ENCODE measurements at places on chromosomes 6 and 20.

DNA sequence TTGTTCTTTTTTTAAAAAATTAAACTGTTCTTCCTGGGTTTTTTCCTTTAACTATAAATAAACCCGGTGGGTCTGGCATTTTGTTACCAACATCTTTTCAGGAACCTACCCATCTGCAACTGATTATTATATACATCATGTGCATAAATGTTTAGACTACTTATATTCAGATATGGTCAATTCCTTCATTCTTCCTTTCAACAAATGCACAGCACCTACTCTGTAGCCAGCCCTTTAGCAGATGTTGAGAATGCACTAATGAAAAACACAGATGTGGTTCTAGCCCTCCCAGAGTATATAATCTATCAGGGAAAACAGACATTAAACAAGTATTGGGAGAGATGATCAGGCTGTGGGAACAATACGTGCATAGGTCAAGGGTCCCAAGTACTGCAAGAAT, 237.1 kb downstream of the UST start:
- no peak for DNase-seq

- no peak for DNase-seq
Observed at GRCh38 chr6:143200167-143200770, 139.6 kb downstream of the AIG1 start.

DNA sequence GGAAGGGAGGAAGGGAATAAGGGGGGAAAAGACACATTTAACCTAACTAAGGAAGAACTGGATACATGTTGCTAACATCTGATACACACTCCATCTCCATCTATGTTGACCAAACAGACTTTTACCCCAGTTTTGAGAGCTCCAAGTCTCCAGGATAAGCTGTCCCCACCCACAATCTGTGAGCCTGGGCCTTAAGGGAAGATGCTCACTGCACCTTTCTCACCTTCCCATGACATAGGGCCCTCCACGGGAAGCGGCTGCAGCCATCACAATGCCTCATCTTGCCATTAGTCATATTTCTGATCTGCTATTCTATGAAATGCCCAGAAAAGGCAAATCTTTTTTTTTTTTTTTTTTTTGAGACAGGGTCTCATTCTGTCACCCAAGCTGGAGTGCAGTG, 126.6 kb upstream of the SALL4 start:
- DNase-seq, result no peak

GRCh38 chr20:39638731-39639130, 676.6 kb downstream of the DHX35 start:
- no peak for DNase-seq

GRCh38 chr6:93105017-93105416, 314.3 kb downstream of the EPHA7 start:
- DNase-seq, result no peak

- no peak for DNase-seq
Observed at GRCh38 chr6:2861060-2861821, 19.6 kb upstream of the SERPINB1 start.

- DNase-seq, result peak; percentile 67
Observed at GRCh38 chr20:46174469-46175126, 56.5 kb downstream of the CD40 start.

- no peak for DNase-seq
Observed at GRCh38 chr6:30965140-30965601, 18.3 kb upstream of the MUC21 start.

DNA sequence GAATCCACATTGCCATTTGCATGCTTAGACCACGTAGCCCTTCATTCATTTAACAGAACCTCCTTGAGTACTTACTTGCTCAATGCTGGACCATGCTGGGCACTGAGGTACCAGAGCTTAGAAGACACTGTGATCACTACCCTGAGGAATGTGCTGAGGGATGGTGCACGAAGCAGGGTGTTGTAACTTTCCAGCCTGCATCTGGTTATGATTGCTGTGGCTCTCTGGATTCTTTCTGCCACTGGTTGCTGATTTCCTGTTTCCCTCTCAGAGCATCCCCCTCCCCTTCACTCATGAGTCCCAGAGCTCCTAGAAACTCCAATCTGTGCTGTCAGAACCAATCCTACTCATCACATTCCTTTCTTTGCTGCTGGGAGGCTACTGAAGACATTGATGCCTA, 537.4 kb downstream of the PTPRT start:
- no peak for DNase-seq

DNA sequence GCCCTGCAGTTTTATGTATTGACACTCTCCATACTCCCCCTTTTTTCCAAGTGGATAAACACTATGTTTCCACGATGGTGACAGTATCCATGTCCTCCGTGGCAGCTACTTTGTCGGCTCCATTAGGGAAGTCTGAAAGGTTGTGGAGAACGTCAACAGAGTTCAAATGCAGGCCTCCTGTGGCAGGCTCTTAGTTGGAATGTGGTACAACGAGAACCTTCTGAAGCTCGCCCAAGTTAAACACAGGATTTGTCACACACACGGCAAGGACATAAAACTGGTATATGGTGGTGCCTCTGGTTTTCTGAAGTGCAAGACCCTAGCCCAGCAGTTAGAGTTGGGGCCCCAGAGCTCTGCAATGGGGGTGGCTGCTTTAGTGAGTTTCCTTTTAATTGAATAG, 187.0 kb upstream of the TAB2 start:
- no peak for DNase-seq

GRCh38 chr6:128167552-128167951, 266.7 kb upstream of the THEMIS start:
- DNase-seq, result no peak

- no peak for DNase-seq
Observed at GRCh38 chr20:24048024-24048611, 59.5 kb upstream of the GGTLC1 start.

- DNase-seq, result no peak
Observed at GRCh38 chr20:63167918-63168520, 47.9 kb downstream of the YTHDF1 start.

DNA sequence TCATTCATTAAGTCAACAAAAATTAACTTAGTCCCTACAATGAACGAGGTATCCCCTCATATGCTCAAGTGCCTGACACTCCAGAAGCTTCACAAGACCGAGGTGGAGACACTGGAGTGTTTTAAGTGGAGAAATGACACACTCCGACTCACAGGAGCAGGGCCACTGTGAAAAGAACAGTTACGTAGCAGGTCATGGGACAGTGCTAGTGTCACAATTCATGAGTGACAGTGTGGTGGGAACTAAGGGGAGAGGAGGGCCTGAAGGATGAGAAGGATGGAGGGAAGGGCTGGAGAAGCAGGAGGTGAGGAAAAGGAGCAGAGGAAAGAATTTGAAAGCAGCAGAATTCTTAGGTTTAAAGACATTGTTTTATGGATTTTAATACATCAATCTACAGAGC, 1.3 kb upstream of the HLA-A start:
- DNase-seq, result no peak

GRCh38 chr6:107124934-107125348, 9.6 kb upstream of the BEND3 start:
- no peak for DNase-seq

- DNase-seq, result no peak
Observed at GRCh38 chr20:53937339-53937741, 133.1 kb downstream of the BCAS1 start.

DNA sequence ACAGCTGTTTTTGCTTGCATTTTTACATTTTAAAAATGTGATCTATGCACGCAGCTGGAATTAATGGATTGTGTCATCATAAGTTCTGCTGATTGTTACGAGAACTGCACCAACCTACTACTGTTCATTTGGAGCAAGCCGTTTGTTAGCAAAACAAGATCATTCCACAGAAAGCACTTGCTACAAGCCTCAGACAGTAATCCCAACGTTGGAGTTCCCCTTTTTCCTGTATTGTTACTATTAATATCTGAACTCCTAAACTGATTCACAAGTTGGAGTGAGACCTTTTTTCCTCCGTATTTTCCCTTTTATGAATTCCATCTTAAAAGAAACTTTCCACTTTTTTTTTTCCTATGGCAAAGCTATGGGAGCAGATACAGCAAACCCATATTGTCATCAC, 3.5 kb downstream of the TENT5A start:
- DNase-seq, result no peak

GRCh38 chr6:166351715-166352285, 9.5 kb upstream of the SFT2D1 start:
- no peak for DNase-seq

DNA sequence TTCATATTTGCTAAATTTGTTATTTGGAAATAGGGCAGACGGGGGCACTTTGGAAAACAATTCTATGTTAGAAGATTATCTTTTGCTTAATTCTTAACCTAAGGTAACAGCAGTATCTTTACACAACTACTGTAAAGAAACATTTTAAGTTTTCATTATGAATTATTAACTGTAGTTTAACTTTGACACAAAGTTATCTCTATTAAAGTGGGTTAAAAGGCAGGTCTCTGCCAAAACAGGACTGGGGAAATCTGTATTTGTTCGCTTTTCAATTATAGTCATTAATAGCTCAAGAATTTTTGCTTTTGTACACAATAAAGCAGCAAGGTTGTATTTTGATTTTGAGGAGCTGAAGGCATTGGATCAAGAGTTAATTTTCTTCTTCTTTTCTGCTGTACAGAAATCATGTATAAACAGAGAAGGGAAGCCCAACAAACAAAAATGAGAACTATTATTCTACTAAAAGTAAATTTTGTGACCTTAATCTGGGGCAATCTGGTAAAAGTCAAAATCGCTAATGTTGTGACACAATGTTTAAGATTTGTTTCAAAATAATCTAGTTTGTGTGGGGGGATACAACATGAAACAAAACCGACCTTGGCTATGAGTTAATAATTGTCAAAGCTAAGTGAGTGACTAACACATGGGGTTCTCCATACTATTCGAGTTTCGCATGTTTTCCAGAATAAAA, 2.9 kb downstream of the STAU1 start:
- DNase-seq, result no peak

DNA sequence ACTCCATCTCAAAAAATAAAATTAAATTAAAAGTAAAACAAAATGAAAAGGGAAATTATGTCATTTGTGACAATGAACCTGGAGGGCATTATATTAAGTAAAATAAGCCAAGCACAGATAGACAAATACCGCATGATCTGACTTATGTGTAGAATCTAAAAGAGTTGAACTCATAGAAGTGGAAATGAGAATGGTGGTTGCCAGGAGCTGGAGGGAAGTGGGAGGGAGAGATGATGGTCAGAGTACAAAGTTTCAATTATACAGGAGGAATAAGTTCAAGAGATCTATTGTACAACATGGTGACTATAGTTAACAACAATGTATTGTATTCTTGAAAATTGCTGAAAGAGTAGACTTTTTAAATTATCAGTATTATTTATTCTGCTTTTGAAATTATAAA, 183.4 kb downstream of the ID4 start:
- DNase-seq, result no peak

GRCh38 chr6:6503191-6503590, 85.3 kb upstream of the LY86 start:
- DNase-seq, result no peak

GRCh38 chr20:49444553-49444990, 37.9 kb downstream of the KCNB1 start:
- no peak for DNase-seq

- no peak for DNase-seq
Observed at GRCh38 chr6:153493501-153493900, 362.4 kb upstream of the RGS17 start.

DNA sequence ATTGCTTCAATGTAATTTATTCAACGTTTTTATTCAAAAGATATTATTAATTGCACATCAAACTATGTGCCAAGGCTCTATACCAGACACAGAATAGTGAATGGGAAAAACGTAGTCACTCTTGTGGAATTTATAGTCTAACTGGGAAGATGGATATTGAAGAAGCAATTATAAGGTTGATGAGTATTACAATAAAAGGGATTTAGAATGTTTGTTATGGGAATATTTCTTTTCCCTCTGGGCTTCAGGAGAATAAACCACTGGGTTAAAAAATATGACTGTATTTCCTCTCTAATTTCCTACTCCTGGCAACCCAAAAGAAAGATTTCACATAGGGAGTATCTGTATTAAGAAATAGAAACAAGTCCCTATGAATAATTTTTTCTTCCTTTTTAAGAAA, 25.1 kb upstream of the UTRN start:
- DNase-seq, result no peak

DNA sequence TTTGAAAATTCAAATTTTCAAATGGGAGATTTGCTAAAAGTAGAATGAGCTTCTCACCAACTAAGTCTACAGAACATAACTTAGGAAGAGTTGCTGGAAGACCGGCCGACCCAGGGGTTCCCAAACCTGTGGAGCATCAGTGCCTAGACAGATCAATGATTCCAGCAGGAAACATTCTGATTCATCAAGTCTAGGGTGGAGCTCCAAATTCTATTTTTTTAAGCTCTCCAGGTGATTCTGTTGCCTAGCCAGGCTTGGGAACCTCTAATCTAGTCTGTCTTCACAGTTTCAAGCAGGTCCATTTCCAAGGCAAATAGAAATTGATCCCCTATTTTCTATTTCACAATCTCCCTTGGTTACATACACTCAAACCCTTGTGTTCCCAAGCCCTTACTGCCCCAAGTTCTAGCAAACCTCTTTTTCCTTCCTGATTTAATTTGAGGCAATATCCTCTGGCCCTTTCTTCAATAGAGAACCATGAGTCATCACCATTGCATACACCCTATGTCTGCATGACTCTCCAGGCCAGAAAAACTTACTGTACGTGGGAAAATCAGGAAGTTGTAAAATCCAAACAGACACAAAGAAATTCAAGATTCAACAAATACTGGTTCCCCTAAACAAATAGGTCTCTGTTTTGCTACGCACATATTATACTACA, 8.9 kb downstream of the ATXN1 start:
- DNase-seq, result no peak

DNA sequence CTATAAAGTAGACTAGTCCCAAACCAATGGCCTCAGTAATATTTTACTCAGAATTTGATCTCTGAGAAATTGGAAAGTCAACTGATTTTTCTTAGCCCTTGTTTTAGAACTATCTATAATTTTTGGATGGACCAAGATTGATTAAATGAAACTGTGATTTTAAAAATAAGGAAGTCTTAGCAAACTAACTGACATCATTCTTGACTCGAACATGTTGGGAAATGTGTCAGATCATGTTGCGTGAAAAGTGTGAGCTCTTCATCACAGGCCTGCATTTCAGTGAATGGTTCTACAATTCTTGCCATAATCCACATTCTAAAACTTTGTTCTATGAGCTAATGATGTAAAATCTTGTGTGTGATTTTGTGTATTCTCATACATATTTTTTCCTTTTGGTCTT, 11.0 kb downstream of the TNFAIP3 start:
- no peak for DNase-seq

DNA sequence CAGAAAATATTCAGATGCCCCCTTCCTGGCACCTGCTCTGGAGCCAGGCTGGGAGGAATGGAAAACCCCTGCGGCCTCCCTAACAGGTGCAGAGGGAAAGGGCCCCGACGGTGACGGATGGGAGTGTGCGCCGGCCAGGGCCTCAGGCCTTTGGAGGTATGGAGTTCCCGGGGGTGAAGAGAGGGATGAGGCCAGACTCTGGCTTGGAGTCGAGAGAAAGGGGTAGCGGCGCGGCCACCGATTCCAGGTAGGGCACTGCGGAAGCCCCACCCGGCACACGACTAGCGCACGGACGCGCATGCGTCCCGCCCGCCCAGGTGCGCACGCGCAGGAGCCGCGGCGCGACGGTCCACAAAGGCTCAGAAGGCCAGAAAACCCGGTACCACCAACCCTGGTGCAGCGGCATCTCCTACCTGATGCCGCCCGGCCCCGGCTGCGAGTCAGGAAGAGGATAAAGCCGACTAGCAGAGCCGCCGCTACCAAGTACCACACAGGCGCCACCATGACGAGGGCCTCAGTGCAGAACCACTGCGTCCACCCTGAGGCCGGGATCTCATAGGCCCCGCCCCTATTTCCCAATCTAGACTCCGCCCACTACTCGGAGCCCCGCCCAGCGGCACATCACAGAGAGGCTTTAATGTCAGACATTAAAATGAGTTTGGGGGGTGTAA, at the start of gene DDRGK1:
DDRGK1 (minus strand) TSS at position 559 of the 671 bp plus-strand sequence; CDS start at position 504, 55 bp downstream.
- DNase-seq, result peak; percentile 94

GRCh38 chr20:62651285-62652021, 9.2 kb downstream of the SLCO4A1 start:
- DNase-seq, result peak; percentile 52
